ENCODE measurements at places on chromosomes 13 and 19.

GRCh38 chr19:35021596-35021995 lies 8.7 kb upstream of the SCN1B start:
- DNase-seq = no peak

DNA sequence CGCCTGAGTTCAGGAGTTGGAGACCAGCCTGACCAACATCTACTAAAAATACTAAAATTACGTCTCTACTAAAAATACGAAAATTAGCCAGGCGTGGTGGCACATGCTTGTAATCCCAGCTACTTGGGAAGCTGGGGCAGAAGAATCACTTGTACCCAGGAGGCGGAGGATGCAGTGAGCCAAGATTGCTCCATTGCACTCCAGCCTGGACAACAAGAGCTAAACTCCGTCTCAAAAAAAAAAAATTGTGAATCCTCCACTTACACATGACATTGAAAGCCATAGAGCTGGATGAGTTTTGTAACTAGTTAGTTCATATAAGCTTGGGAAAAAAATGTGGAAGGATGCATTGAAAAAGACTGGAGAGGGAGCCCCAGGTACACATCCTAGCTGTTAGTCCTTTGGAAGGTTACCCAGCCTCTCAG lies 452 bp upstream of the PSMD8 start:
- DNase-seq = no peak

DNA sequence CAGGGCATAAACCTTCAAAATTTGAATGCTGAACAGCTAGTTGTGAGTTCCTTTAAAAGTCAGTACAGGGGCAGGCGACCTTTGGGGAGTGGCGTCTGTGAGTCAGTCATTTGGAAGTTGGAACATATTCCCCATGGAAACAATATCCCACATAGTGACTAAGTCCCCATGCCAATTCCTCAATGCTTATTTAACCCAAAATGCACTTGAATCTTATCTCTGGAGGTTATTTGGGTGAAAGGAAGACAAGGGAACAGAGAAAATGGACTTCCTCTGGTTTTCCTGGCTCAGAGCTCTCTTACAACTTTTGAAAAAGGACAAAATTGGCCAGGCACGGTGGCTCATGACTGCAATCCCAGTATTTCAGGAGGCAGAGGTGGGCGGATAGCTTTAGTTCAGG lies 479.2 kb upstream of the NBEA start:
- DNase-seq = no peak

DNA sequence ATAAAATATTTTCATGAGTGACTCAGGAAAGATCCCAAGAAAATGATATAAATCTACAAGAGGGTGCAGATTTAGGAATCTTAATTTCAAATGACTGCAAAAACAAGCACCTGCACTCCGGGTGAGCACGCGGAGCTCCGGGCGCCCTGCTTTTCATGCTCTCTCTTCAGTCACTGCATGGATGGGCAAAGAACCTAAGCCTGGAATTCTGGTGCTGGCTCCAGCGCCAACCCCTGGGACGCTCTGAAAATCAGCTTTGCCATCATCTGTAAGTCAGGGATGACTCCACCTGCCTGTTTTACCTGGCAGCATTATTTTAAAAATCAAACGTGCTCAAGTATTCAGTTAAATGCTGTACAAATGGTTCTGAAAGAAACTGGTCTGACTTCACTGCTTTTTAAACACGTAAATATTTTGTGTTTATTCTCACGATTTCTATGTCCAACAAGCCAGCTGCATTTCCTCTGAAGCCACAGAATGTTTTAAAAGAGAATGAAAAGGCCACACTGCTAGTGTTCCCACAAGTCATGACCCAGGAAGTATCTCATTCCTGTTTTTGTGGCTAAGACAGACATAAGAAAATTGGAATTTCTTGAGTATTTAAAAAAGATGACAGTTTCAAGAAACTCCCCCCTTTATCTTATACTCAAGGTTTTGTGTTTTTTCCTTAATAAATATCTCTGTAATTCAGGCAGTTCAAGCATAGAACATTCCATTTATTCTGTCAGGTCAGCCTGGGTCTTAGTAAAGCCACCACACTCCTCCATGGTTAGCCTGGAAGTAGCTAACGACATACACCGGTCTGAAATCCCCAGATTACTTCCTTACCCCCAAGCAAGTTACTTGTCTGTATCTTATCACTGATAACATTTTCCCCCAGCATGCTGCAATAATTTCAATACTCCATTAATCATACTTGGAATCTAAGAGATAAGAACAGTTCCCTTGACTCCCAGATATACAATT lies 81.1 kb downstream of the COL4A1 start:
- DNase-seq = no peak

- no peak for DNase-seq
Observed at GRCh38 chr13:105168295-105168694, 1367.2 kb downstream of the EFNB2 start.

DNA sequence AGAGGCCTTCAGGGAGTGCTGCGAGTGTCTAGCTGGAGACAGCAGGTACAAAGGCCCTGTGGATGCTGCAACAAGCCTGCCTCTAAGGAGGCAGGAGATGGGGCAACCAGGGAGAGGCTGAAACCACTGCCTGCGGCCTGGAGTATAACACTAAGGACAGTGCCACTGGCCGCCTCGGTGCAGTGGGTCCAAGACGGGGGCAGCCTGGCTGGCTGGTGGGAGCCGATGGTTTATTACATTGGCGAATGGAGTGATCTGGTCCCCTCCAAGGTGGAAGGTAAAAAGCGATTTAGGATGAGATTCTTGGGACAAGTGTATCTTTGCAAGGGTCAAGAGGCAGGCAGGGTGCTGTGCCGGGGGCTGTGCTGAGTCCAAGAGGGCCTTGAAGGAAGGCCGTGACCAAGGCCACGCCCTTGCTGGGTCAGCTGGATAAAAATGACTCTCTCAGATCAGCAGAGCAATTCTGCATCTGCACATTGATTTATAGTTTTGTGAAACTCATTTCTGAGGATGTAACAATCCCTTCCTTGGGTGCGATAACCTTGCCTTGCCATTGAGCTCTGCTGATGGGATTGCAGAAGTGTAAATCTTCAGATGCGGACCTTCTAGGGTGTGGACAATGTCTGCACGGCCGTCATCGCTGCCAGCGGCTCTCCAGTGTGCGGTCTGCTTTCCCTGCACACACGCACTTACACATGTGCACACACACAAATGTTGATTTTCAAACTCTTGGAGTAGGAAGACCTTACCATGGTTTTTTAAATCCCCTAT lies 6.0 kb downstream of the TMEM255B start:
- no peak for DNase-seq

- DNase-seq = no peak
Observed at GRCh38 chr13:73290844-73291243, 232.0 kb downstream of the KLF5 start.

DNA sequence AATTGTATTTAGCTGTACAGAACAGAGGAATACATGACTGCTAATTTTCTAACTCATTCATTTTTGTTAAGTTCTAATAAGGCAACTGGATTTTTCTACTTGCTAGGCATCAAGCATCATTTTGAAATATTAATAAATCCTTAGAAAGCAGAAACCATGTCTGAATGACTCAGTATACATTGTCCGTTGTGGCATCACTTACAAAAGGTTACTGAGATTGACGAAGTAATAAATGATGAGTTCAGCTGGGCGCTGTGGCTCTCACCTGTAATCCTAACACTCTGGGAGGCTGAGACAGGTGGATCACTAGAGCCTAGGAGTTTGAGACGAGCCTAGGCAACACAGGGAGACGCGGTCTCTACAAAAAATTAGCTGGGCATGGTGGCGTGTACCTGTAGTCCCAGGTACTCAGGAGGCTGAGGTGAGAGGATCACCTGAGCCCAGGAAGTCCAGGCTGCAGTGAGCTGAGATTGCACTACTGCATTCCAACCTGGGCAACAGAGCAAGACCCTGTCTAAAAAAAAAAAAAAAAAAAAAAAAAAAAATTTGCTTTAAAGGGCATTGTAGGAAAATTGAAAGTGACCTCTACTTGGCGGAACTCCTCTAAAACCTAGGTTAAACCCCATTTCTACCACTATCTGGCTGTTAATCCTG lies 36.6 kb downstream of the LHFPL6 start:
- no peak for DNase-seq

DNA sequence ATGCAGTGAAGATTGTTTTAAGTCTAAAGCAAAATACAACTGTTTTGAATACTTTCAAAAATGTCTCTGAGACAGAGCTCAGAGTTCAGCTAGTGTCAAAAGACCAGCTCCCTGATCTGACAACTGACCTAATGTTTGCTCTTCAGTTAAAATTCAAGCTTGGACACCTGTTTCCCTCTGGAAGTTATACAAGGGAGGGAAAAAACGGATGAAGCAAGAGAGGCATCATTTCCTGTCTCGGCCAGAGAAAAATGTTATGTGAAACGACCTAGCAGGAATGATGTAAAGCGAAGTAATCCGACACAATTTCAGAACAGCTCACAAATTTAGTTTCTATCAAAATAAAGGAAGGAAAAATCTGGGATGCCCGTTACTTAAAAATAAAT lies 59.4 kb downstream of the ZAR1L start:
- no peak for DNase-seq

DNA sequence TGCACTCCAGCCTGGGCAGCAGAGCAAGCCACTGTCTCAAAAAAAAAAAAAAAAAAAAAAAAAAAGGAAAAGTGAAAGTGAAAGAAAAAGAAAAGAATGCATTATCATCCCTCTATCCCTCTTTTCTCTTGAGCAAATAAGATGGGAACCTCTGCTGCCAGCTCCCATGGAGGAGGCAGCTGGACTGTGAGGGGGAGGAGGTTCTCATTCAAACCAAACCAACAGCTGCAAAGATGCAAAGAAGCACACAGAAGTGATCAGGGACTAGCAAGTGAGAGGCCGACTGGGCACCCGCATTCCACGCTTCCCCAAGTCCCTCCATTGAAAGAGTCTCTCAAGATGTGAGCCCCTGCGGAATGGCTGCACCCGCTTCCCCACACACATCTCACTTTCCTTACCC lies 63.5 kb downstream of the TSHZ3 start:
- DNase-seq = no peak

- no peak for DNase-seq
Observed at GRCh38 chr19:19748249-19748938, 15.5 kb upstream of the ZNF14 start.

- no peak for DNase-seq
Observed at GRCh38 chr13:44125943-44126469, 246.3 kb downstream of the LACC1 start.

GRCh38 chr19:38032951-38033350 lies 125.9 kb downstream of the SIPA1L3 start:
- no peak for DNase-seq

DNA sequence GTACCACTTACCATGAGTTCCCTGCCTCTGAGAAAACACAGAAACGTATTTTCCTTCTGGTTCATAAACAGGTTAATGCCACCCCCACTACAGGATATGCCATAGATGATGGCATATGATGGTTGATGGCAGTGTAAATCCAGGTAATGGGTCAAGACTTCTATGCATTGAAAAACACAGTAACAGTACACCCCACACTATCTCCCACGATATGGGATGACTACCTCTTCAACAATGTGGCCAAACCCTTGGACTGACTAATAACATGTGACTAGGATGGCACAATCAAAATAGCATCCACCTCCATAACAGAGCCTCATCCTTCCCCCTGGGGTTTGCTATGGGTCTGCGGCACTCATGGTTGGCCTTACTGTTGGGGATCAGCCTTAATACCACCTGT lies 22.0 kb downstream of the ZNF235 start:
- DNase-seq = no peak

DNA sequence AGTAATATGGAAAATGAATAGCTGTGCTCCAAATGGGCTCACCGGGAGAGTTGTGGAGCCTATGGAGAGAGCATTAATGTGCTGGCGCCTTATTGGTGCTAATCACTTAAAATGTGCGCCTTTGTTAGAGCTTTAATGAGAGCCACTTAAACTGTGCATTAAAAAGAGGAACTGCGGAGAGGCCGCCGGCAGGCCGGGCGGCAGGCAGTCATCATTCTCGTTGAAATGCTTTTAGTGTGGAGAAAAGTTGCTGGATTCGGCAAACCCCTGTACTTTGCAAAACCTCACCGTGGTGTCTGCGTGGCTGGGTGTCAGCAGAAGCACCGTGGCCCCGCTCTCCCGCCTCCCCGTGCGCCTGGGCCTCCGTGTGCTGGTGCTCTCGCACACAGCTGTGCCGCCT lies 105.5 kb downstream of the KDM4B start:
- no peak for DNase-seq

- no peak for DNase-seq
Observed at GRCh38 chr13:46571909-46572595, 19.1 kb downstream of the LRCH1 start.

GRCh38 chr19:5172859-5173630 lies 167.6 kb downstream of the PTPRS start:
- no peak for DNase-seq

GRCh38 chr19:57829316-57829715 lies 783 bp upstream of the ZNF587B start:
- DNase-seq = no peak

DNA sequence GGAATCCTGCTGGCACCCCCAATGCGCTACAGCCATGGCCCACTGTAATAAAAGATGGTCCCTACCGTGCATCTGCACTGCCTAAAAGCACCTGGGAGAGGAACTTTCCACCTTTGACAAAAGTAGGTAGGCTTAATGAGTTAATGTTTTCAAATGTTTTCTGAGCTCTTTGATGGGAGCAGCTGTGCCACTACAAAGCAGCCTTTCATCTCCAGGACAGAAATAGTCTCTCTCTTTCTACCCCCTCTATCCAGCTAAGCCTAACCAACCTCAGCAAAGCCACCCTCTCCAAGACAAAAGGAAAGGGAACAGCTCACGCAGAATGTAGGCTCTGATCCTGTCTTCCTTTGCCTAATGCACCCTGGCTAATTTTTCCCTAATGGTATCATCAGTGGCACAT lies 560.2 kb downstream of the UQCRFS1 start:
- no peak for DNase-seq

- DNase-seq = no peak
Observed at GRCh38 chr13:20796791-20797508, 23.2 kb upstream of the EEF1AKMT1 start.

- no peak for DNase-seq
Observed at GRCh38 chr13:77431449-77431848, 104.1 kb upstream of the SCEL start.

Data from stimulated activated CD4-positive, alpha-beta T cell treated with anti-CD3 and anti-CD28 coated beads, Interleukin-1b, Interleukin-23, amount 100 ng/mL, for 1 hour (primary cell).